ENCODE measurements at places on chromosomes 13 and 19. TPM values are rescaled to one million over a fixed set of nuclear protein-coding genes. Genes with fewer than 3 reads are reported as not detected.

Gene KLF1
- total RNA-seq, result 0.80 TPM

Gene DCT
- not detected for total RNA-seq

Gene ZNF443
- total RNA-seq, result 3.8 TPM

Gene ZNF730
- total RNA-seq, result 0.21 TPM

Gene ZNF221
- total RNA-seq, result 0.75 TPM

Gene C19orf25
- 38.5 TPM for total RNA-seq

Gene ERCC1
- 143 TPM for total RNA-seq

Gene KCNC3
- total RNA-seq, result 23.7 TPM

Gene ZNF681
- 3.0 TPM for total RNA-seq

Gene PRKCG
- total RNA-seq, result not detected

Gene NDUFA13
- total RNA-seq, result 410 TPM

Gene NXNL1
- total RNA-seq, result not detected

Gene ZIC2
- 0.08 TPM for total RNA-seq

Gene SBSN
- not detected for total RNA-seq

Gene CBLC
- total RNA-seq, result not detected

Gene SUPT20H
- 75.7 TPM for total RNA-seq

Gene ZFP30
- total RNA-seq, result 10.1 TPM

Gene CPB2
- total RNA-seq, result not detected

GRCh38 chr13:30042891-30043630 lies 192.6 kb upstream of the UBL3 start:
- no peak for DNase-seq

DNA sequence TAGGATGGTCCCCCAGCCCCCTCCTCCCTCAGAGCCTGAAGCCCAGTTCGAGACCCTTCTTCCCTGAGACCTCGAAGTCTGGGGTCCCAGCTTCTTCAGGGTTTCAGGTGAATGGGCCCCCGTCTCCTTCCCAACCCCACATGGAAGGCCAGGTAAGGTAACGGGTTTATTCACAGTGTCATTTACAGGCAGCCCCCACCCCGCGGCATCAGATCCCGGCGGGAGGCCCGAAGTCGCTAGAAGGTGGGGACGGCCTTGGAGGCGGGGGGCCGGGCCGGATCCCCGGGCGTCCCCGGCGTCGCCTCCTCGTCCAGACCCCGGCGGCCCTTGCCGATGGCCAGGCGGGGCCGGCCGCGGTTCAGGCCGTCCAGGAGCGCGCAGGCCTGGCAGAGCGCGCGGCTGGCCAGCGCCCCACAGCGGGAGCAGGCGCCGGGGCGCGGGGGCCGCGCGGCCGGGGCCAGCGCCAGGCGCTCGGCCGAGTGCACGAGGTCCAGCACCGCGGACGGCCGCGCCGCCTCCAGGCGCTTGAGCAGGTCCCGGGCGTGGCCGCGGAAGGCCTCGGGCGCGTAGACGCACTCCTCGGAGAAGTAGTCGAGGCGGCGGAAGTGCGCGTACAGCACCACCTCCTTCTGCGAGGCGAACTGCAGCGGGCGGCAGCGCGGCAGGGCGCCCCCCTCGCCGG lies 9.7 kb downstream of the CTU1 start:
- DNase-seq, result peak; percentile 16

DNA sequence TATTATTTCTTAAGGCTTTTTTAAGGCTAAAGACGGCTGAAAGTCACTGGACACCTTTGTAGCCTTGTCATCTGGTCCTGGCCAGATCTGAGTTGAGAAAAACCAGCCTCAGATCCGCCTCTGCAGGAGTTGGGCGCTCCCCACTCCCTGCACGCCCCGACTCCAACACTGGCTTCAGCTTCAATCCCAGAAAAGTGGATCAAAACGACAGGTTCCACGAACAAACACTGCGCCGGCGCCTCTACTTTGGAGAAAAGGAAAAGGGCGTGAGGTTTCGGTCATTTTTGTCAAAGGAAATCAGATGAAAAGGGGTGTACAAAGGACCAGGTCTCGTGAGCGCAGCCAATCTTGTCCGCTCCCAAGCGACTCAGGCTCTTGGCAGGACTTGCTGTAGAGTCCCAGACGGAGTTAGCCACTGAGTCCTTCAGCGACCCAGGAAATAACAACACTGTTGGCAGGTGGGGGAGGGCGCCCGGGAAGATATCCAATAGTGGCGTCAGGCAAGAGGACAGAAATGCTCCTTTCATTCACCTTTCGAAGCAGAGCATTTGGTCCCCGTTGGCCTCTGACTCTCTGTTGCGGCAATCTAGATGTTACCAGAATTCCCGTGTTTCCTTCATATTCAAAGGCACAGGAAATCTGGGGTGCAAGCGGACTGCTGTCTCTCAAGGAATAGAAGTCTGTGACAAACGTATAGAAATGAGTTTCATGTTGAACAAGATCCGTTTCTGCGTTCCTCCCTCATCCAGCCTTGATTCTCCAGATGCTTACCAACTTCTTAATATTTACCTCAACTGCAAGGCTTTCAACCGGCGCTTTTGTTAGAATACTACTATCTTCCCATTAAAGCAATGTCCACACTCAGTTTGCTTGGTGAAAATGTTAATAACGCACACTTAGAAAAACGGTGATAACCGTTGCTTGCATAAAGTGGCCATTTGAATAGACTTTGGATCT lies 1.8 kb upstream of the CCNA1 start:
- DNase-seq, result no peak

GRCh38 chr19:51524666-51525264 lies 6.7 kb downstream of the SIGLEC6 start:
- DNase-seq, result no peak

DNA sequence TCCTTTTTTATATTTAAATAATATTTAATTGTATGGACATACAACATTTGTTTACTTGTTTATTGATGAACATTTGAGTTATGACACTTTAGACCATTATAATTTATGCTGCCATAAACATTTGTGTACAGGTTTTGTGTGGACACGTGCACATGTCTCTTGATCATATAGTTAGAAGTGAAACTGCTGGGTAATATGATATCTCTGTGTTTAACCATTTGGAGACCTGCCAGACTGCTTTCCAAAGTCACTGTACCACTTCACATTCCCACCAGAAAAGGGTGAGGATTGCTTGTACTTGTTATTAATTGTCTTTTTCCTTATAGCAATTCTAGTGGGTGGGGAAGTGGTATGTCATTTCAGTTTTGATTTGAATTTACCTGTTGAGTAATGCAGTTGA lies 145.6 kb upstream of the KLHL1 start:
- DNase-seq, result no peak

DNA sequence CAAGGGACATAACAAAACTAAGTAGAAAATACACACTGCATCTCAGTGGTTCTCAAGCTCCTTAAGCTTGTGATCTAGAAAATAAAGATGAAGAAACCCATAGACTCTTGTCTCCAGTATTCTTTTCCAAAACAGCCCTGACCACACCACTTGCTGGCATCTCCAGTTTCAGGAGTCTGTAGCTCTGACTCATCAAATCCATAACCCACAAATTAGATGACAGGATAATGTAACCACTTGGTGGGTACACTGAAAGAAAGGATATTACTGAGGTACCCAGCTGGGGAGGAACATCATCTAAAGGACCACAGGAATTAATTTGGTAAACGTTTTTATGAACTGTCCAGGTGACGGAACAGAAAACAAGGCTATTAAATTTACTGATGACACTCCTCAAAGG lies 214.7 kb downstream of the VWA8 start:
- DNase-seq, result no peak

DNA sequence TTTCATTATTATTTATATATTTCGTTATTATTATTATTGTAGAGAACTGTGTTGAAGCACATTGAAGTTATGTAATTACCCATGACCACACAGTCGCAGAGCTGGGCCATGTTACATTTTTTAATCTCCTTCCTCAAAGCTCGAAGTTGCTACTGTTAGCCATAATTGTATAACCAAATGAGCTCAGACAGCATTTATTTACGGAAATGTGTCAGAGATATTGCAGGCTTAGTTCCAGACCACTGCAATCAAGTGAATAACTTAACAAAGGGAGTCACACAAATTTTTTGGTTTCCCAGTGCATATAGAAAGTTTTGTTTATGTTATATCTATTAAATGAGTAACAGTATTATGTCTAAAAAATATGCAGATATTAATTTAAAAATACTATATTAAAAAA lies 147.1 kb upstream of the SLITRK1 start:
- DNase-seq, result no peak

GRCh38 chr19:1673645-1674292 lies 21.4 kb upstream of the TCF3 start:
- no peak for DNase-seq

- no peak for DNase-seq
Measured at GRCh38 chr13:93101226-93101734, 125.3 kb upstream of the GPC6 start.

GRCh38 chr19:49679771-49680413 lies 2.8 kb downstream of the PRMT1 start:
- no peak for DNase-seq

GRCh38 chr19:51729781-51730180 lies 6.0 kb upstream of the HAS1 start:
- no peak for DNase-seq

- no peak for DNase-seq
Measured at GRCh38 chr13:94712812-94713560, 641 bp upstream of the SOX21 start.

- no peak for DNase-seq
Measured at GRCh38 chr19:45934551-45935230, 20.1 kb upstream of the NANOS2 start.

DNA sequence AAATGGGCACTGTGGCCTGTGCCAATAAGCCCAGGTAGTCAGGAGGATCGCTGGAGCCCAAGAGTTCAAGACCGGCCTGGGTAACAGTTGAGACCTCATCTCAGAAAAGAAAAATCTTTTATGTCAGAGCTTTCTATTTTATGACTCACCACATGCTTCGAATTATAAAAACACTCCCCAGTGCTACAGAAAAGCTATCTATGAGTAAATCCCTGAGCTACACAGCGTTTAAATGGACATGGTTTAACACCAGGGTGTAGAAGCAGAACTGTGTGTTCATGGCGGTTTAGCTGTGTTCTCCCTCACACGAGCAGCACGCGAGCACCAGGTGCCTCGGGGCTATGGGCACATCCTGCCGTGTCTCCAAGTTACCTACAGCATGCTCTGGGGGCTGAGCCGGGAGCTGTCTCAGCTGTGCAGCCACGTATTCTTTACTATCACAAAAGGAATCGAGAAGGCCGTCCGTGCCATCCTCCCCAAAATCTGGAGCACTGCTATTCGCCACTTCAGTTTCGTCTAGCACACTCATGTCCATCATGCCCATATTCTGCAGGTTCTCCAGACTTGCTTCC lies 6.7 kb downstream of the SAFB2 start:
- no peak for DNase-seq

- DNase-seq, result no peak
Measured at GRCh38 chr19:5123646-5124045, 154.7 kb downstream of the KDM4B start.

GRCh38 chr19:56594446-56594782 lies 688 bp upstream of the ZNF71 start:
- DNase-seq, result no peak

- no peak for DNase-seq
Measured at GRCh38 chr13:79360095-79360494, 46.0 kb downstream of the RBM26 start.

DNA sequence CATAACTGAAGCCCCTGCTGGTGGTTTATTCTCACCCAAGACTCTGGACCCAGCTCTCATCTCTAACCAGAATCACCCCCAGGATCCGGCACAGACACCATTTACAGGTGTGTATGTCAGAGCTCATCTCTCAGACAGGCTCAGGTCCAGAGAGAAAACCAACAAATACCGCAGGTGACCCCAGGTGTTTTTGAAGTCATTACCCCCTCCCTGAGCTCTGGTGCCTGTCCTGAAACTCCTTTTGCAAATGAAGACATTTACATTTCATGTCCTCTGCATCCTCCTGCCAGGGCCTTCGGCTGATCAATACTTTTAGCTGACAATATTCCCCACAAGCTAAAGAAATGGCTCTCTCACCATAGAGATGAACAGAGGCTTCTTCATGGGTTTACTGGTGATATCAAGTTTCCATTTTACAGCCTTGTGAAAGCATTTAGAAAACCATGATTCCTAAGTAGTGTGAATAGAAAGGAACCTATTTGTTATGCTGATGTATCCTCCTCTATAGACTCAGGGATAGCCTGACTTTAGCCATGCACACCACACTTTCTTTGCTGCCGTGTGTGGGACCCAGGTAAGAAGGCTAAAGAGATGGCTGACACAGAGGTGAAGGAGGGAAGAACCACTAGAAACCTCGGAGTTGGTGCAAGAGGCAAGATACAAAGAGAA lies 131.3 kb downstream of the KCTD15 start:
- DNase-seq, result no peak

DNA sequence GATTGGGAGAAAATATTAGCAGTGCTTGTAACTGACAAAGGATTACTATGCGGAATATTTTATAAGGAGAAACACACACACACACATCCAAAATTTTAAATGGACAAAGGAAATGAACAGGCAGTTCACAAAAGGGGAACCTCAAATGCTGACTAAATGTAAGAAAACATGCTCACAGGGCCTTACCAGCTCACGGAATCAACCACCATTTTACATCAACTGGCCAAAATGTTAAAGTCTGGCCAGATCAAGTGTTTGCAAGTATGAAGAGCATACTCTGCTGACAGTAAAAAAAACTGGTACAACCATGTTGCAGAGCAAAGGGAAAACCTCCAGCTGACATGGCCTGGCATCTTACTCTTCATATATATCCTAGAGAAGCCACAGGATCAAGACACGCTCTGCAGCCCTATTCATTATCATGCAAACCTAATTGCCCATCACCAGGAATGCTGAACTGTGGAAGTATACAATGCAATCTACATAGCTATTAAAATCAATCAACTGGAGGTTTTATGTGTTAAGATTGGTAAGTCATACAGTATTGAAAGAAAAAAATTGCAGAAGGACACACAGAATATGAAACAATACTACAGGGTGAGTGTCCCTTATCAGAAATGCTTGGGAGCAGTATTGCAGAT lies 124.4 kb downstream of the RNF17 start:
- DNase-seq, result no peak

DNA sequence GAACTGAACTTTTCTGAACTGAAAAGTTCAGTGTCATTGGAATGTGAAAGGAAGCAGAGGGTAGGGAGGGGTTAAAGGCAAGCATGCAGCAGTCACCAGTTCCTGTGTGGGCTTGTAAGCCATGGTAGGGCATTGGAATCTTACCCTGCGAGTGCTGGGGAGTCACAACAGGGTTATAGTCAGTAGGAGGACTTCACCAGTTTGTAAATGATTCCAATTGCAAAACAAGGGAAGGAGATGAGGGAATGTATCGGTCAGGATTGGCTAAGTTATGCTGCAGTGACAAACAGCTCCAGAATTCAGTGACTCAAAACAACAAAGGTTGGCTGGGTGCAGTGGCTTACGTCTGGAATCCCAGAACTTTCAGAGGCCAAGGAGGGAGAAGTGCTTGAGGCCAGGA lies 12.8 kb downstream of the LYPD3 start:
- no peak for DNase-seq

GRCh38 chr19:3324405-3324856 lies 42.0 kb upstream of the NFIC start:
- peak; percentile 52 for DNase-seq

DNA sequence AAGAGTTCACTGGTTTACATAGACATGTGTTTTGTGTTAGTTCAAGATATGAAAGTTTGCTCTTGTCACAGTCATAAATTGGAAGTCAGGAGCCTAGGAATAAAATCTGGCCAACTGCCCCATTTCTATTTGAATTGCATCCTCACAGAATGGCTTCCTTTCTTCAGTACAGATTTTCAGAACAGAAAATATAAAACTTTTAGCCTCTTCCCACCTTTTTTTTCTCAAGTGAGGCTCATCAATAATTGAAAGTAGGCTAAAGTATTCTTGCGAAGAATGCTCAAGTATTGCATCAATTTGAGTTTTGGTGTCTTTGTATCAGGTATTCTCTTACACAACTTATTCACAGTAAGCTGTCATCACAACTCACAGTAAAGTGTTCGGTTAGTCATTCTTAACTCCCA lies 802.7 kb downstream of the PCDH9 start:
- no peak for DNase-seq
